D341Med (cell line): ENCODE measurements at places on chromosomes 4 and X.

DNA sequence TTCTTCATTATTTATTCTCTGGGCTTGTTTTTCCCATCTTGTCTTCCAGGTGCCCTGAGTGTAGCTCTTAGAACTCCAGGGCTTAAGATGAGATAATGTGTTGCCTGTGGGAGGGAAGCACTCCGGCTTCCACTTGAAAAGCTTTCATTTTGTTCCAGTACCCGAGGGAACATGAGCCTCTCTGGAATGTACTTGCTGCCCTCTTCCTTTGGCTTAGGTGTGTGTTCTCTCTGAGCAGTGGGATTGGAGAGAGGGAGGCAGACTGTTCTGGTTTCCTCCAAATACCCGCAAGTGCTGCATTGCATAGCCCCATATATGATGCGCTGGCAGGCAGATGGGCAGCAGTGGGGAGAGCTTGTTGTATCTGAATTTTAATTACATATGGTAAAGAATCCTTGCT is 861 bp upstream of the DTHD1 start:
- no peak for DNase-seq

GRCh38 chr4:168803732-168804131 is 206.3 kb downstream of the CBR4 start:
- DNase-seq, result no peak

GRCh38 chr4:113112338-113112978 is 63.0 kb downstream of the ANK2 start:
- DNase-seq, result no peak

DNA sequence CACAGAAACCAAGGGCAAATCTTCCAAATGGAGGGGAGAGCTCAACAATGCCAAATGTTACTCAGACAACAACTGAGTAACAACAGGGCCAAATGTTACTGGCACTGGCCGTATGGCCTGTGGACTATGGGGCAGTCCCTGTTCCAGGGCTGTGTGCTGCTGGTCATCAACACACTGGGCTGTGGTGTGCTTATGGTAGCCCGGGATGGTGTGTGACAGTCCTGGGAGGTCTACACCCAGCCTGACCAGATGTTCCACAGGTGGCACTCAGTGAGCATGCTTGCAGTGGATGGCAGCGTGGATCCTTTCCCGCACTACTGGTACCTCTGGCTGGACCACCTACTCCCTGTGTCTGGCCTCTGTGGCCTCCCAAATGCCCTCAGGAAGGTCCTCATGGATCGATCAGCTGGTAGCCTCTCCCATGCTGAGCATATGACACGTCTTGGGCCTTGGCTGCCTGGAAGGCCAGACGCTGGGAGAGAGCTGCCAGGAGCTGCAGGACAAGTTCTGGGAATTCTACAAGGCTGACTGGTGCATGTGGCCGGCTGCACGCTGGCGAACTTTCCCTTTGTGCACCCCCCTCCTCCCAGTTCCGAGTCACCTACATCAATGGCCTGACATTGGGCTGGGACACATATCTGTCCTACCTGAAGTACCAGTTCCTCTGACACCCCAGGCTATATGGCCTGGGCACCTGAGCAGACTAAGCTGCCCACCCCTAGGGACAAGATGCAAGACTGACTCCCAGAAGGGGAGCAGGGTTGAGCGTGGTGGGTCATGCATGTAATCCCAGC is 59.7 kb upstream of the IQSEC2 start:
- DNase-seq, result no peak

DNA sequence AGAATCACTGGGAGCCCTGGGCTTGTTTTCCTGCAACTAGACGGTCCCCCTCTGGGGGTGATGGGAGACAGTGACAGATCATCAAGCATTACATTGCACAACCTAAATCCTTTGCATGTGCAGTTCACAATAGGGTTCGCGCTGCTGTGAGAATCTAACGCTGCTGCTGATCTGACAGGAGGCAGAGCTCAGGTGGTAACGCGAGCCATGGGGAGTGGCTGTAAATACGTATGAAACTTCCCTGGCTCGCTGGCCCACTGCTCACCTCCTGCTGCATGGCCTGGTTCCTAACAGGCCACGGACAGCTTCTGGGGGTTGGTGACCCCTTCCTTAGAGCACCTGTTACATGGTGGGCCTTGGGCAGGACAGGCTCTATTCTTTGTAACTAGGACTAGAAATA is 10.4 kb downstream of the PAQR3 start:
- no peak for DNase-seq

DNA sequence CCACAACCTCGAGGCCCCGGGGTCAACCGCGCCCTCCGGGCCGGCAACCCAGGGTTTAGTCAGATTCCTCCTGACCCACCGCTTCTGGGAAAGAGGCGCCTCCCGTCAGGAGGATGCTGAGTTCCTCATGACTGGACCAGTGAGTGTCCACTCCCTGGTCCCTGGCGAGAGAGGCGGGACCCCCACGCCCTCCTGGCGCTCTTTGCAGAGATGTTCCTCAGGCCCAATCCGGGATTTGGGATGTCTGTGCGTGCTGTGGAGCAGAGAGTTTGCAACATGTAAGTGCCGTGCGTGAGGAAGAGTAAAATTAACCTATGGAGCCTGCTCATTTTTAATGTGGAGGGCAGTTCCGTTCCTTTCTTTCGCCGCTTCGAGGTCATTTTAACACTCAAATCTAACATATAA is 824 bp upstream of the UGDH start:
- no peak for DNase-seq

DNA sequence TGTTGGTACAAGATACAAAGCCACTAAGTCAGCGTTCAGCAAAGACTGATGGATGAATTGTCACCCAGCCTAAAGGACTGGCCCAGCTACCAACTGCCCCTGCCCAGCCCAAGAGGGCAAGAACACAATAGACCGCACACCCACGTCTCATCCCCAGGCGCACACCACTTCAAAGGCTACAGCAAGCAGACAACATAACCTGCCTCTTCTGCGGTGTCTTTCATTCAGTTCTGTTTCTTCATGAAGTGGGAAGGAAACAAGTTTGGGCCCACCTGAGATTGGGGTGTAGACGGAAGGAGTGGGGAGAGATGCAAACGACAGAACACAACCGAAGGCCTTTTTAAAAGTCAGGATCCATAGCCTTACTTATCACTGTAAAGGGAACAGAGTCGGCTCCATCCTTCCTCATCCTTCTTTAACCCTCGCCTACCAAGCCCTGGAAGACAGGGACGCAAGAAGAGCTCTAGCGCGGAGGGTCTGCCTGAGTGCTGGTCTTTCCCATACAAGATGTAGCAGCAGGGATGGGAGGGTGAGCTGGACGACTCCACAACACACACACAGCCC is 691 bp downstream of the SCARB2 start:
- DNase-seq, result no peak

DNA sequence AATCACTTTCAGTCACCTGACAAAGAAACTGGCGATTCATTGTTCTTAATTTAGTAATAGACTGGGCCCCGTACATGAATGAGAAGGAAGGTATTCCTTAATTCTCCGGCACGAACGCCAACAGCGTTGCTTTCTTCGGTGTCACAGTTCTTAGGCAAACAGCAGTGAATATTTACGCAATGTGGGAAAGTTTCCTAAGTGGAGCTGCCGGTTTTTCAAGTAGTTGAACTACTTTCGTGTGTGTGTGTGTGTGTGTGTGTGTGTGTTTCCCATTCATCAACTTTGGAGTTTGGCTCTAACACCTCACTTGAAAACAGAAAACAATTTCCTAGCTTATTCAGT is 651 bp downstream of the NXT2 start:
- DNase-seq, result no peak

- DNase-seq, result no peak
Observed at GRCh38 chr4:86326400-86326799, 33.5 kb downstream of the MAPK10 start.

GRCh38 chr4:1574601-1575417 is 109.3 kb downstream of the FAM53A start:
- DNase-seq, result no peak

- no peak for DNase-seq
Observed at GRCh38 chr4:22458098-22458497, 57.8 kb downstream of the ADGRA3 start.

- DNase-seq, result no peak
Observed at GRCh38 chr4:5462896-5463295, 245.5 kb downstream of the EVC2 start.

DNA sequence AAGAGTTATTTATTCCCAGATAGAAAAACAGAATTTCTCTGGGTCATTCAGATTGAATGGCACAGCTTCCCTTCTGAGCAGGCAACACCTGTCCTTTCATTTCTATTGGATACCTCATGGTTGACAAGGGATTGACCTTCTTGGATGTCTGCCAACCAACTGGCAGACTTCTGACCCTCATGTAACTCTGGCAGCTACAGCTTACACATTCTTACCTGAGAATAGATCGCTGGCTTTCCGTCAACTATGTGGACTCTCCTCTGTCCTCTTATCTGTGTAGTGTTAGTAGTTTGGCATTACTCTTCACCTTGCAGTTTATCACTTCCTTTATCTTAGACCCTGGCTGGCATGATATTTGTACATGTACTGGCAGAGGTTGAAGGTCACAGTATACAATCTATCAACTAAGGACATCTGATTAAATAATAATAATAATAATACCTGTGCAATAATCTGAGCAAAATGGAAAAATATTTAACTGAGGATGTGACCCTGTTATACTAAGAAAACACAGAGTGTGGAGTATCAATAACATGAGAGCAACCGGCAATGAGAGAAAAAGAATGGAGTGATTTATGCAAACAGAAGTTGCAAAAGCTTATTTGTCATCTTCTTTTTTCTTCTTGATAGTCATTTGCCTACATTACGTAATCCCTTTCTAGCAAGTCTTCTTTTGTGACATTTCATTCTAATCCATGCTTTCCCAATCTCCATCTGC is 1118.2 kb downstream of the ARAP2 start:
- DNase-seq, result no peak

- DNase-seq, result no peak
Observed at GRCh38 chr4:38980903-38981676, 51.1 kb downstream of the TMEM156 start.

DNA sequence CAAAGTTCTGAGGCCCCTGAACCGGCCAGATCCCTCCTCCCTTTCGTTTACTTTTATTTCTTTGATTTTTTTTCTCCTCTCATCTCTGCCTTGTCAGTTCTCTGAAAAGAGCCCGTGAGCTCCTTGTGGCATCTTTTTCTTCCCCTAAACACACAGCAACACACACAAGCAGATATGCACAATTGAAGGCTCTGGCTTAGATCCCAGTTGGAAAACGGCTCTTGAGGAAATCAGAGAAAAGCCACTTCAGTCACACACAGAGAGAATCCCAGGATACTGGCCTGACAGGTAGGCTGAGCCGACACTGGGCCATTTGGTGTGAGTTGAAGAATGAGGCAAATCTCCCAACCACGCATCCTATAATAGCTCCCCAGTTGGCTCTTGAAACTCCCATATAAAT is 12.9 kb downstream of the DIPK2B start:
- DNase-seq, result no peak

- DNase-seq, result no peak
Observed at GRCh38 chrX:107452581-107452980, 3.1 kb downstream of the FRMPD3 start.

DNA sequence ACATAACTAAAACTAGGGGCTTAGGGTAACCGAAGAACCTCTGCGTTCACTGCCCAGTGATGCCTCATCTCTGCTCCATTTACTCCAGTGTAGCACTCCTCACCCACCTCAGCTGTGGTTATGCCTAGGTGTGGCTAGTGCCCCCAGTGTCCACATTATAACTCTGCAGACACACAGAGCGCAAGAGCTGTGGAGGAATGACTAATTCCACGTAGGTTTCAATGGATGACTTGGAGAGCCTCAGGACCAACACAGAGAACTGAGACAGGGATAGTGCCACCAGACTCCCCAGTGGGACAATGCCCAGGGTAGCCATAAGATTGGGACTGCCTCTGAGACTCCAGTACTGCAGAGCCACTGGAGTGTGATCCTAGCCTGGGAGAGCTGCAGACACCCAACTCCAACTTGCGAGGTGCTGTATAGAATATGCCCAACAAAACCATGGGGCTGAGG is 542.4 kb upstream of the DIPK2B start:
- peak; percentile 9 for DNase-seq

DNA sequence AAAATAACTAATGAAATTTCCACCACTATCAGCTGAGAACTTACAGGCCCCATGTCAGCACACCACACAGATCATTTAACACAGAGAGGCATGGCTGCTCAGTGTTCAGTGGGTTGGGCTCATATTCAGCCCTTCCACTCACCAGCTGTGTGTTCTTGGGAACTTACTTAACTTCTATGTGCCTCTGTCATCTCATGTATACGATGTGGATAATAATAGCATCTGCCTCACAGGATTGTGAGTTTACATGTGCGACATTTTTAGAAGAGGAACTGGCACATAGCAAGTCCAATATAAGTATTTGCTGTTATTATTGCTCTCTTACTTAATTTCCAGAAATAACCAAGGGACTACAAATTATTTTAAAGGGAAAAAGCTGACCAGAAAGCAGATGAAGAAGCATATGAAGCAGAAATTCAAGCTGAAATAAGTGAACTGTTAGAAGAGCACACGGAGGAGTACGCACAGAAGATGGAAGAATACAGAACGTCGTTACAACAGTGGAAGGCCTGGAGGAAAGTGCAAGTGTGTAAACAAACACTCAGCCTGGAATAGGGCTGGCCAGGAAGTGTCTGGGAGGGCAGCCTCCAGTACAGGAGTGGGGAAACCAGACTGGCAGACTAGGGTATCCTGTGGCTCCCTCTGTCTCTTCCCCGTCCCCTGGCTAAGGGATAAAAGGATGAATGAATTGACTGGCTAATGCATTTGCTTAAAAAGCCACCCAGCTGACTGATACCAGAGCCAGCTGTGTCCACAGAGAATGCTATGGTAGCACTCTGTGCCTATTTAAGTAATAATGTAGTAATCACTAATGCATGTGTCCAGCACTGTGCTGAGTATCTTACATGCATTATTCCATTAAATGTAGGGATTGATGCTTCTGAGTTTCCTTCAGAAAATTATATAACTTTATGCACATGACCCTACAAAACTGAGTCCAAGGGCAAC is 67.1 kb downstream of the CC2D2A start:
- DNase-seq, result no peak

GRCh38 chr4:155010376-155010775 is 198.1 kb upstream of the NPY2R start:
- no peak for DNase-seq

- DNase-seq, result no peak
Observed at GRCh38 chr4:51931461-51931860, 88.5 kb downstream of the DCUN1D4 start.

GRCh38 chr4:41095192-41095872 is 119.0 kb downstream of the APBB2 start:
- DNase-seq, result no peak

- DNase-seq, result no peak
Observed at GRCh38 chrX:132692066-132692465, 203.2 kb upstream of the MBNL3 start.
